ENCODE measurements at places on chromosomes 5 and 9.

- DNase-seq = no peak
Observed at GRCh38 chr5:68037546-68037945, 178.0 kb upstream of the PIK3R1 start.

- DNase-seq = no peak
Observed at GRCh38 chr9:11338130-11338529, 725.3 kb upstream of the PTPRD start.

DNA sequence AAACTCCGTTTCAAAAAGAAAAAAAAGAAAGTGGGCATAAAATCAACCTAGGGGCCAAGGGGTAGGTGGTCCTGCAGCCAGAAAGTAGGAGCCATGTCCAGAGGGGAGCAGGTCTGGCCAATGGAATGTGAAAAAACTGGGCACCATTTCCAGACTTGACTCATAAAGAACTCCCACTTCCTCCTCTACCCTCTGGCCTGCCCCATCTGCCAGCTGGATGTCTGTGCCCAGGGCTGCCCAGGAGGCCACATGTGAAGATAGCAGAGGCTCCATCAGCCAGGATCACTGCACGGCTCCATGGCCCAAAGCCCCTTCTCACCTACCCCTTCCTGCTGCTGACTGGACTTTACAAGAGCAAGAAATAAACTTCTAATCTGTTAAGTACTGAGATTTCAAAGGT lies 42.1 kb upstream of the EEIG1 start:
- DNase-seq = no peak

- no peak for DNase-seq
Observed at GRCh38 chr5:79936002-79936645, 54.9 kb downstream of the MTX3 start.

DNA sequence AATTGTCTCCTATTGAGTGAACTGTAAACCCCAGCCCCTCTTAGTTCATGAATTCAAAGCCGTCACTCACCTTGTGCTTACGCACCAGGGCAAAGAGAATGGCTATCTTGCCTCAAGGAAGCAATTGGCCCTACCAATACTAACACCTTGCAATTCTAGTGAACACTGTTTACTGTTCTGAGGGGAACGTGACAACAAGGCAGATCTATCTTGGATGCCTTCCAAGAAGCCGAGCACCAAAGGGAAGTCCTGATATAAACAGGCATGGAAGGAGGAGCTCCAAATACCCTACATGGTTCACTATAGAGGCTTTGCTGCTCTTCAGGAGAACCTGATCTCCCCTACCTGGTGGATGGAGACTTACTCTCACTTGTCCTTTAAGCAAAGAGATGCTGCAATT lies 1.7 kb upstream of the PLPPR1 start:
- DNase-seq = peak; percentile 69

GRCh38 chr5:160020266-160020770 lies 11.4 kb downstream of the TTC1 start:
- no peak for DNase-seq

DNA sequence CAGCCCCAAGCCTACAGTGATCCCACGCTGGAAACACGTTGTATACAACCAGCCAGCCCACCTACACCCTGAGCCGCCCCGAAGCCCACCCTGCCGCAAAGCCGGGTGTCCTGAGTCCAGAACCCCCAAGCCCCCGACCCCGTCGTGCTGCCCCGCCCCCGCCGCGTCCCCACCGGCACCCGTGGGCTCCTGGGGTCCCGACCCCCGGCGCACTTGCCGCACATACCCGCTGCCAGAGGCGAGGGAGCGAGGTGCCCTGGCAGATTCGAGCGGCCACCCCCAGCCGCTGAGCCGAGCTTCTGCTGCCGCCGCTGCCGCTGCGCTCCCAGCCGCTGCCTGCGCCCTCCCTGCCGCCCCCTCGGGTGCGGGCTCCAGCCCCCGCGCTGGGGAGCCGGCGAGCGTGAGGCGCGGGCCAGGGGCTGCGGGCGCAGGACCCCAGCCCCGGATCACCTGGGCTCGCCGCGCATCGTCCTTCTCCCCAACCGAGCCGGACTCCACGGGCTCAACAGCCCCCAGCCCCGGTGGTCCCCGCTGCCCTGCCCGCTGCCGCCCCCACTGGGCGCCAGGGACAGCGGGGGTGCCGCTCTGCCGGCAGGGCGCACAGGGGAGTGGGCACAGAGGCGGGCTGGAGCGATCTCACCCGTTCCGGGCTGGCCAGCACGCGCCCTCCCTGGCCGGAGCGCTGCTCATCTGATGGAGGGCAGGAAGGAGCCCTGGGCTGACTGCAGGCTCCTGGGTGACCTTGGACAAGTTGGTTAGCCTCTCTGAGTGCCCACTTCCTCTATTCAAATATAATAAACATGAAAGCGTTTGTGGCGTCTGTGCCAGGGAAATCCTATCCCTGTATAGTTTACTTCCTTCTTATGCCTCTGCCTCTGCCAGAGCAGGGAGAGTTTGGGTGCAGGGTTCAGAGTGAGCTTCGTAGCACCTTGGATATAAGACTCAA lies at the start of gene HTR4:
TSS of gene HTR4 (minus strand) at position 692 of the 946 bp plus-strand sequence. CDS start 17,513 bp downstream, outside the sequence.
- no peak for DNase-seq

DNA sequence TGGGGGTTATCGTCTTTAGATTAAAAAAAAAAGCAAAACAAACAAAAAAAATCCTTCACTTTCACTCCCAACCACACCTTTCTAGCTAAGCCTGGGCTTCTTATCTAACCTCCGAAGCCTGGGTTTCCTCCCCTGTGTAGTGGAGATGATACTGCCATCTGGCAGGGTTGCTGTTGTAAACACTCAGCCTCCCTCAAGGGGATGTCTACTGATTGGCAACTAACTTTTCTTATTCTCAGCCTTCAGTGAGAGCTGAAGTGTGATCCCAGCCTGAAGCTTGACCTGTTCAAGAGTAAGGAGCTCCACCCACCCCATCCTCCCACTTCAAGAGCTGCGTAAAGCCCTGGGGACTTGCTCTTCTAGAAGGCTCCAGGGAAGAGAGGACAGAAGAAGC lies 21.5 kb upstream of the WWC1 start:
- no peak for DNase-seq

DNA sequence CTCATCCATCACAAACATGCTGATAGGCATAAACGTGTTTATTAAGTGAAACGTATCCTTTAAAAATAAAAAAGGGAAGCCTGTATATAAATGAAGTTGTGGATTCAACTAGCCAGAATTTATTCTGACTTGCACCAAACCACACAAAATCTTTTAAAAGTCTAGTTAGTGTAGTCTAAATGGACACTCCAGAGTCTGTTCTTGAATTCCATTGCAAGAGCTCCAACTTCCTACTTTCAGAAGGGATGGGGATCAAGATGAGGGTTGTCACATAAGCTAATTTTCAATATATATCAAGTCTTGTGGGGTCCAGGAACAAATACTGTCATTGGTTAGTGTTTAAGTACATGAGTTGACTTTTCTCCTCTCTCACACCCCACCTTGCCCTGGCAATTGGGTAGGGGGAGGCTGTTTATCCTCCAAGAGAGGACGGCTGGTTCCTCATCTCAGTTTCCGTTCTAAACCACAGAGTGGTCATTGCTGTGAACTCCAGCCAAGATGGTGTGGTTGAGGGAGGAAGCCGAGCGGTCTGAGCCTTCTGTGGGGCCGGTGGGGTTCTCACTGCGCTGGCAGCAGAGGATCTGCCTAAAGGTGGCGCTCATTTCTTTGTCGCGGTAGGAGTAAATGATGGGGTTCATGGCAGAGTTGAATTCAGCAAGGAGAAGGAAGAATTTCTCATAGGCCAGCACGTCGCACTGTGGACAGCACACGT lies 163.2 kb downstream of the LPAR1 start:
- no peak for DNase-seq

GRCh38 chr5:136517755-136518154 lies 152.4 kb upstream of the TRPC7 start:
- DNase-seq = no peak

DNA sequence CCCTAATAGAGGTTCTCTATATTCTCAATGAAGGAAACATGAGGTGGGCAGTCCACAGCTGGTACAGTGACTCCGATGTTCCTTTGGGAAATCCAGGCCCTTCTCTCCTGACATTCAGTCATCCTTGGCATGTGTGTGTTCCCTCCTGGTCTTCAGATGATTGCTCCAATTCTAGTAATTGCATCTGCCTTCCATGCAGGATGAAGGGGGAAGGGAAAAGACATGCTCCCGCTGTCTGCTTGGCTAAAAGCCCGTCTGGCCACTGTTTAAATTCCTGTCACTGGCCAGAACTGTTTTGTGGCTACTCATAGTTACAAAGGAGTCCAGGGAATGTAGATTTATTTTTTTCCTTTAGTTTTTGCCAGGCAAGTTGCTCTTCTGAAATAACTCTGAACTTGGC lies 65.0 kb downstream of the MAST4 start:
- no peak for DNase-seq

DNA sequence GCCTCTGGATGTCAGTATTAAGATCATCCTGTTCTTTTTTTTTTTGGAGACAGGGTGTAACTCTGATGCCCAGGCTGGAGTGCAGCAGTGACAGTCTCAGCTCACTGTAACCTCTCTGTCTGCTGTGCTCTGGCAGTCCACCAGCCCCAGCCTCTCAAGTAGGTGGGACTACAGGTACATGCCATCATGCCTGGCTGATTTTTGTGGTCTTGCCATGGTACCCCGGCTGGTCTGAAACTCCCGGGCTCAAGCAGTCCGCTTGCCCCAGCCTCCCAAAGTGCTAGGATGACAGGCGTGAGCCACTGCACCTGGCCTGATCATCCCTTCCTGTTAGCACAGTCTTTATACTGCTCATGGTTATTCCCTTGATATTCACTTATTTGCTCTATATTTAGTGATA lies 3.5 kb downstream of the KDM4C start:
- no peak for DNase-seq

DNA sequence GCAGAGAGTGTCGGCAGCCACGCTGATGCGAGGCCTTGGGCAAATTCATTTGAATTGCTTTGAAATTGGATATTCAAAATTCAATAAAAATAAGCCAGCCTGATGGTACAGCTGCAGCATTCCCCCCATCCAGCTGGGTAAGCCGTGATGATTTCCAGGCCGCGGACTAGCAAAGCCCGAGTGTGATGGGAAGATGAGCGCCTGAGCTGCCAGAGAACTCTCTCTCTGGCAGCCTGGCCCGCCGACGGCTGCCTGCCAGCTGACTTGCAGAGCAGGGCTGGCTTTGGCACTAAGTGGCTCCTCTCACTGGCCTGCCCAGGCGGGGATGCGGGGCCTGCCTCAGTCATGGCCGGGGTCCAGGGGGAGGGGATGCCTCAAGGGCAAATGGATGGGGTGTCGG lies 268.3 kb upstream of the WWC1 start:
- DNase-seq = no peak

DNA sequence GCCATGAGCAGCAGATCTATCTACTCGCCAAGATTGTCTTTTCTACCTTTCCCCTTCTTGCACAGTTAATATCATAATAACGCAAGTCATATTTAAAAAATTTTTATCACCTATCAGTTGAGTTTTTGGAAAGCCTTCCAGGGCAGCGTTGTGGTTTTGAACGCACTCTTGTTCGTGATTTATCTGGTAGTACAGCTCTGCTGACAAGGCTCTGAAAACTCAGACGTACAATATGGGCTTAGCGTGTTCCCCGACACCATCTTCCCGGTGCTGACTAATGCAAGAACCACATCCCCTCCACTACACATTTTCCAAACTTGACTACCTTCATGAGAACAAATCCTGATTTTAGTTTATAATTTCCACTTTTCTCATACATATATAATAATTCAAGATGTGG lies 1.6 kb upstream of the NFIL3 start:
- no peak for DNase-seq

DNA sequence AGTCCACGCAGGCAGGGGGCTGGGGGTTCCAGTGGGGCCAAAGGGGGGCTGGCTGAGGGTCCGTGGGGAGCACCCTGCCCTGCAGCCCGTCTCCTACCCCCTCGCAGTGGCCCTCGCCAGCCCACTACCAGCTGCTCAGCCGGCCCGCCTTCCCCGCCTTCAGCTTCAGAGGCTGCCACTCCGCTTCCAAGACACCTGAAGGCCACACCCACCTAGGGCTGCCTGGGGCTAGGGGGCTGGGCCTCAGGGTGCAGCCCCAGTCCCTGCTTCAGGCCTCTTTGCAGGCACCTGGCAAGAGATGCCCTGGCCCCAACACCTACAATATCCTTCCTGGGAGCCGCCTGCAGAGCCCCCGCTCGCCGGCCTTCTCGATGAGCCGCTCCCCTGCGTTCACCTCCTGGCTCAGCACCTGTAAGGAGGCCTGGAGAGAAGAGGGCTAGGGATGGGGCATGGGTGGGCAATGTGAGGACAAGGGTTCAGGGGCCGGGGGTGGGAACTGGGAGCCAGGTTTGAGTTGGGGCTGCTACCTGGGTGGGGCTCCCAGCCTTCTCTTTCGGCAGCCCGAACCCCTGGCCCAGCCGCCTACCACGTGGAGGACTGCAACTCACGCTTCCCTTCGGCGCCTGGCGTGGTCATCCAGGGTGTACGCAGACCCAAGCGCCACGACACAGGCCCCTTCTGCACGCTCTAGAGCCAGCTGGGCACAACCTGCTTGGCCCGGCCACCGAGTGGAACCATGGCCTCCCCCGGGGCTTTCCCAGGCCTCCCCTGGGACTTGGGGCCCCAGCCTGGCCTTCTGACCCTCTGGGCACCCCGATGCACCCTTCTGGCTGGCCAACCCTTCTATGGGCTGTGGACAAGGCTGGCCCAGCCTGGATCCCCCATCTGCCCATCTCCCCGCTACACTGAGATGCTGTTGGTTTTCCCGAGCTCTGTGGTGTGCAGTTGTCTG lies 1.7 kb downstream of the STPG3 start:
- no peak for DNase-seq

DNA sequence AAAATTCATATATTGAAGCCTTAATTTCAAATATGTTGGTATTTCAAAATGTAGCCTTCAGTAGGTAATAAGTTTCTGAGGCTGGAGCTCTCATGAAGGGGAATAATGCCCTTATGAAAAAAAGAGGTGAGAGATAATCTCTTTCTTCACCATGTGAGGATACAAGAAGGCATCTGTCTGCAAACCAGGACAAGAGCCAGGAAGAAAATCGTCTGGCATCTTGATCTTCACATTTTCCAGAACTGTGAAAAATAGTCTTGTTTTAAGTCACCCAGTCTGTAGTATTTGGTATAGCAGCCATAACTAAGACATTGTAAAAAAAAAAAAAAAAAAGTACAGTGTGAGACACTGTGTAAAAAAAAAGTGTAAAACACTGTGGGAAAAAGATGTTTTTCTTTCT lies 768.9 kb downstream of the TAF11L14 start:
- DNase-seq = no peak

GRCh38 chr5:169426784-169427183 lies 125.8 kb upstream of the SLIT3 start:
- no peak for DNase-seq

DNA sequence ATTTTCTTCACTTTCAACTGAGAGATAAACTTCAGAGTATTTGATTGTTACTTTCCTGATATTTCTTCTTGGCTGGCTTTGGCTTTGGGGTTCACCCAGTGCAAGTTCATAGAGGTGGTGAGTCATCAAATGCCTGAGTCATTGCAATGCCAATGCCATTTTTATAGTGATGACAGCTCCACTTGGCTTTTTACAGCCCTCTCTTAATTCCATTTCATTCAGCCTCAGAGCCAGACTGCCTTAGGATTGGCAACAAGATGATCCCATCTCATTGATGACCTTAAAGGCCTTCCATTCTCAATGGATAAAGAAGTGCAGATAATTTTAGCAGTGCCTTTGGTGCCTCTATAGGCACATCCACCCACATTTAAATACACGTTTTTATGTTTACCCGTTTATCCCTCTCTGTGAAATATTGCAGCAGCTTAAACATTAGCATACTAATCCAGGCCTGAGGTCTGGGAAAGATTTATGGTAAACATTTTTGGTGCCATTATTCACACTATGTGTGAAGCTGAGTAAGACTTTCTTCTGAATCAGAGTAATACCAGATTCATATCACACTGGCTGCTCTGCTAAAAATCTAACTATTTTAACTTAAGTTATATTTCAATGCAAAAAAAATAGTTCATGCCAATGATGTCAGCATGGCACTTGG lies 88.9 kb upstream of the TYRP1 start:
- no peak for DNase-seq

- DNase-seq = no peak
Observed at GRCh38 chr5:132953710-132954109, 9.7 kb downstream of the AFF4 start.
